ENCODE measurements at places on chromosomes 13 and 19.
A peak's percentile ranks its signal among the peaks of the same experiment; 100 is the strongest.

GRCh38 chr19:9531933-9532332 lies 6.5 kb downstream of the ZNF426 start:
- DNase-seq: no peak

DNA sequence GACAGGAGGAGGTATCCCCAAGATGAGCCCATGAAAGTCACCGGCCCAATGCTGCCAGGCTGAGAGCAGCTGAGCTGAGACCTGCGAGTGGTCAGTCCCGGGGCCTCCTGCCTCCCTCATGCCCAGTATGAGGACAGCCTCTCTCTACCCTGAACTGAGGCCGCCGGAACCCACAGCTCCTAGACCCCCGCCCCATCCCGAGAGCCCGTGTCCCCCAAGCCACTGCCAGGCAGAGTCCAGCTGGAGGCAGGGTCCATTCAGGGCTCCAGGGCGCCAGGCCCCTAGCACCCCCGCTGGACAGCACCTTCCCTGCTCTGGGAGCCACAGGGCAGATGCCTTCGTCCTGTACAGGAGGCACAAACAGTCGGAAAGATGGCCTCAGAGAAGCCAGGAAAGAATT lies 38.7 kb downstream of the MLLT1 start:
- DNase-seq: no peak

- DNase-seq: no peak
Observed at GRCh38 chr19:46460981-46461380, 10.4 kb downstream of the PNMA8A start.

GRCh38 chr19:45250832-45251451 lies at the start of gene MARK4:
TSS of gene MARK4 (plus strand) at chr19:45251271. CDS start at chr19:45251589, 318 bp downstream.
- DNase-seq: peak; percentile 29

- no peak for DNase-seq
Observed at GRCh38 chr19:39807846-39808364, 26.1 kb downstream of the DYRK1B start.

DNA sequence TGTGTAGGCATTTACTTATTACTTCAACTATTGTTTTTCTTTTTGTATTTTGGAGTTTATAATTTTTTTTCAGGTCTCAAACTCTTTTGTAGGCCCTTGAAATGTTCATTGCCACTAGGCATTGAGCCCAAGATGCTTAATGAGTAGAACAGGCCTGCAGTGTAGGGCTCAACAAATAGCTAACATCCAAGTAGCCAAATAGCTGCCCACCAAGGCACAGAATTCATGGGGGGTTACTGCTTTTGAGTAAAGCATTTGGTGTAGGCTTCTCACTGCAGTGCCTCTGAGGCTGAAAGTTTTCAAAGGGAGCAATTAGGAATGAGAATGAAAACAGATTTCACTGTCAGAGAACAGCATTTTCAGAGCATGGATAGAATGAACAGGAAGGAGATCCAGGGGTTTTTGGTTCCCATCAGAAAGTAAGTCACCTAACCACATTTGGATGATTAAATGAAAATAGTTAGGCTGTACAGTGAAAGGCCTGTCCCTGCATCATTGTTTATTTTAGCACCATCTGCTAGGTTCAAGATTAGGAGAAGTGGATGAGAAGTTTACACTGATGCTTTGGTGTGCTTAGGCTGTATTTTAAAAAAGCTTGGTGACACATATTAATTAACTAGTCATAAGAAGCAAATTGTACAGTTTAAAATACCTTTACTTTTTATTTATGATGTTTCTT lies 61.0 kb downstream of the EDNRB start:
- no peak for DNase-seq

GRCh38 chr13:37306778-37307544 lies 201.5 kb upstream of the CSNK1A1L start:
- no peak for DNase-seq

GRCh38 chr19:5078666-5079065 lies 109.8 kb downstream of the KDM4B start:
- no peak for DNase-seq

- no peak for DNase-seq
Observed at GRCh38 chr13:26878438-26878837, 117.9 kb upstream of the GPR12 start.
